ENCODE measurements at places on chromosomes 12 and 14. TPM values are rescaled to one million over a fixed set of nuclear protein-coding genes. Genes with fewer than 3 reads are reported as not detected.
A peak's percentile ranks its signal among the peaks of the same experiment; 100 is the strongest.

DNA sequence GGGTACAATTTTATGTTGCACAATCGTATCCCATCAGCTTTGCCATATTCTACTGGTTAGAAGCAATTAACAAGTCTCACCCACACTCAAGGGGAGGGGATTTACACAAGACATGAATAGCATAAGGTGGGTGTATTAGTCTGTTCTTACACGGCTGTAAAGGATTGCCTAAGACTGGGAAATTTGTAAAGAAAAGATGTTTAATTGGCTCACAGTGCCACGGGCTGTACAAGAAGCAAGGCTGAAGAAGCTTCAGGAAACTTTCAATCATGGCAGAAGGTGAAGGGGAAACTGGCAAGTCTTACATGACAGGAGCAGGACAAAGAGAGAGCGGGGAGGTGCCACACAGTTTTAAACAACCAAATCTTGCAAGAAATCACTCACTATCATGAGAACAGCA, 231.8 kb upstream of the AMIGO2 start:
- peaks cover 4% of the 10 kb centered on the region for H3K4me1 ChIP-seq
- H3K27me3 ChIP-seq, result no peaks in the 10 kb centered on the region
- no peak for DNase-seq
- H3K27ac ChIP-seq, result no peak overlapping the region
- H3K36me3 ChIP-seq, result no peaks in the 10 kb centered on the region

DNA sequence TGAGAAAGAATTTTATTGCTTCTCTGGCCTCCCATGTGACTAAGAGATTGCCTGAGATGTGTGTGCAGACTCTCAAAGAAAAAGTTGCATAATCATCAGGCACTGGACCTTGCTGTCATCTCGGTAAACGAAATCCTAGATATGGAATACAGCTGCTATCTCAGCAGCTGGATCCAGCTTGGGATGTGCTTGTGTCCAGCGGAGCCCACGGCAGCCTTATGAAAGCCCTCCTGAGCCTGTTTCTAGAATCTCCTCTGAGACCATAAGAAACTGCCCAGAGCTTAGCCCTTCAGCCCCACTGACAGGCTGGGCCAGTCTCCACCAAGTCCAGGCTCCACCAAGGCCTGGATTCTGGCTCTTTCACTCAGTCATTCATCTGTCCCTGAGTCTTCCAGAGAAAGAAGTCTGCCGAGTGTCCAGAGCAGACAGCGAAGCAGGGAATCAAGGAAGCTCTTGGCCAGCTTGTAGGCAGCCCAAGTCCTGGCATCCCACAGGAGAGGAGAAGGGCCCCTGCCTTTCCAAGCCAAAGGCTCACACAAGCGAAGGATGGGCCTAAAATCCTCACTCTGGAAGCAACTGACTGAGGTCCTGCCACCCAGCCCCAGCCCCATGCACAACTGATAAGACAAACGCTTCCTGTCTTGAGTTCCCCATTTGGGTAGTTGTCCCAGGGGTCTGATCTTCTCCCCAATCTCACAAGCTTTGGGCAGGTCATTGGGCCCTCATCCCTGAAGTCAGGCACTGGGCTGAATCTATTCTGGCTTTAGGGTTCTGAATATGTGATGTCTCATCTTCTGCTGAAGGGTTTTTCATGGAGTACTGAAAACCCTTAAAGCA, 97.8 kb downstream of the SEC23A start:
- no peak overlapping the region for H3K4me3 ChIP-seq
- H3K36me3 ChIP-seq, result no peaks in the 10 kb centered on the region
- no peak overlapping the region for H3K27ac ChIP-seq
- DNase-seq, result no peak
- no peaks in the 10 kb centered on the region for H3K4me1 ChIP-seq

GRCh38 chr14:92677087-92677668, 71.2 kb downstream of the LGMN start:
- no peak overlapping the region for H3K4me3 ChIP-seq
- no peaks in the 10 kb centered on the region for H3K27me3 ChIP-seq
- DNase-seq, result no peak
- no peaks in the 10 kb centered on the region for H3K4me1 ChIP-seq
- H3K36me3 ChIP-seq, result no peaks in the 10 kb centered on the region

DNA sequence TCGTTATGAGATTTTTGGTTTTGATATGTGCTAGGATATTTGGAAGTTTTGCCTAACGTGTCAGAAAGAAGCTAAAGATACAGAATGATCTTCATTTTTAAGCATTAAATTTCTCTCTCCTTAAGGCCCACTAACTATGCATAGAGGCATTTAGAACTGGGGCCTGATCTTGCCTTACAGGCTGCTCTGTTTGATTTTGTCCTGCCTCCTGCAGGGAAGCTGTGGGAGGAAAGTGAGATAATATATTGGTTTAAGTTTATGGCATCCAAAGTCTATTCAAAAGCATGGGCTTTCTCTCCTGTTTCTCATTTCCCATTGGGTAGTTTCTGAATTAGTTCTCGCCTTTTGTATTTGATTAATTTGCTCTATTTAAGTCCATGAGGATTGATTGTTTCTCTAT, 250.3 kb upstream of the FBXO33 start:
- no peak for DNase-seq
- H3K4me3 ChIP-seq, result no peak overlapping the region
- H3K27me3 ChIP-seq, result no peaks in the 10 kb centered on the region
- H3K36me3 ChIP-seq, result no peaks in the 10 kb centered on the region

- no peak for DNase-seq
- H3K27ac ChIP-seq, result no peak overlapping the region
- no peaks in the 10 kb centered on the region for H3K4me1 ChIP-seq
- no peak overlapping the region for H3K4me3 ChIP-seq
- no peaks in the 10 kb centered on the region for H3K36me3 ChIP-seq
Observed at GRCh38 chr14:92759300-92759678, 10.9 kb upstream of the LGMN start.

- no peak overlapping the region for H3K4me3 ChIP-seq
- peaks cover 3% of the 10 kb centered on the region for H3K4me1 ChIP-seq
- H3K27ac ChIP-seq, result no peak overlapping the region
- no peak for DNase-seq
Observed at GRCh38 chr14:48341069-48341468, 665.7 kb upstream of the MDGA2 start.

DNA sequence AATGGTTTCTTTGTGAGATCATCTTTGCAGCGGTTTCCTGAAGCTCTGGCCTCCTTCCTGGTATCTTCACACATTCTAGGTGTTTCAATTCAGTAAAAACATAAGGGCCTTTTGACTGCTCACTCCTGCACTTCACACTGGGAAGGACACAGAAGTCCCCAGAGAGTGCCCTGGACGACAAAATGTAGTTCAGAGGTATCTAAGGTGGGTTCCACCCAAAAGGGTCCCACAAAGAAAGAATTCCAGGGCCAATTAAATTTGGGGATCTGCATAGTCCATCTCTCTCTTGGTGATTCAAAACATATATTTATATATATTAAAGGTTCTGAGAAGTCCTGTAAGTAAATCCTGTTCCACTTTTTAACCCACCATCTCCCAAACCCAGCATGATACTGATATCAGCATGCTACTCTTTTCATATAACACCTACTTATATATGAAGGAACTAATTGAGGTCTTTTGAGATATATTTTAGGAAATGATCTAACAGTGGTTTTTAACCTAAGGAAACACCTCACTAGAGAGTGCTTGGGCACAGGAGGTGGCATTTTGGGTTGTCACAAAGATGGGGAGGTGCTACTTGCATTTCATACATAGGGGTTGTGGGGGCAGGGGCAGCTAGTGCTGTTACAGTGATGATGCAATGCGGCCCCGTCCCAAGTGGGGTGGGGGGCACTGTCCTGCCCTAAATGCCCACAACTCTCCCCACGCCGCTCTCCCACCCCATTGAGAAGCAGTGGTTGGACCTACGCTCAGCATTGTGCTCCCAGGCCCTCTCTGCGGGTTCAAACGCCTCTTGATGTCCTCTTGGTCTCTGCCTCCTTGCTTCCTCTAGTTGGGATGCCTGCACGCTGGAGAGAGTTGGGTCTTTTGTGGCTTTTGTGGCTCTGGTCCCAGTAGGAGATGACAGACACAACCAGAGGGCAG, 109.4 kb downstream of the ARF6 start:
- peaks cover 24% of the 10 kb centered on the region for H3K27me3 ChIP-seq
- H3K4me3 ChIP-seq, result peak overlapping the region; percentile 61
- no peak overlapping the region for H3K27ac ChIP-seq

GRCh38 chr12:77231501-77231918, 166.1 kb upstream of the E2F7 start:
- no peaks in the 10 kb centered on the region for H3K27me3 ChIP-seq
- no peak overlapping the region for H3K27ac ChIP-seq
- no peak overlapping the region for H3K4me3 ChIP-seq
- H3K4me1 ChIP-seq, result no peaks in the 10 kb centered on the region
- H3K36me3 ChIP-seq, result no peaks in the 10 kb centered on the region

- H3K36me3 ChIP-seq, result no peaks in the 10 kb centered on the region
- no peaks in the 10 kb centered on the region for H3K4me1 ChIP-seq
- no peak for DNase-seq
- H3K4me3 ChIP-seq, result no peak overlapping the region
- no peak overlapping the region for H3K27ac ChIP-seq
Observed at GRCh38 chr12:122449317-122449716, 26.8 kb upstream of the CLIP1 start.

- no peaks in the 10 kb centered on the region for H3K27me3 ChIP-seq
- H3K36me3 ChIP-seq, result no peaks in the 10 kb centered on the region
- H3K27ac ChIP-seq, result no peak overlapping the region
- H3K4me3 ChIP-seq, result no peak overlapping the region
- DNase-seq, result no peak
- no peaks in the 10 kb centered on the region for H3K4me1 ChIP-seq
Observed at GRCh38 chr14:73660511-73660910, 15.7 kb downstream of the DNAL1 start.

DNA sequence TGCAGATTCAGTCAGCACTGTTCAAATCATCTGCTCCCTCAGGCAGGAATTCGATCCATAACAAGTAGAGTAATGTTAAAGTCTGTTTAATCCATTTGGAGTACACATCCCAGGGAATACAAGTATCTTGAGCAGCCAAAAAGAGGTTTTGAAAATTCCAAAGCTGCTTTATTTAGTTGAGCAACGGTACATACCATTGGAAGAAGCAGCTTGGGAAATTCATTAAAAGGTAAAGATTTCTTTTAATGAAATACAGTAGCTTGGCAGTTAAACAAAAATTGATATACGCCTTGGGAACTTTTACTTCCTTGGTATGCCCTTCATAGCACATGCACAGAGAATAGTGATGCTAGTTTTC, 153.8 kb downstream of the LRIG3 start:
- no peak overlapping the region for H3K27ac ChIP-seq
- no peaks in the 10 kb centered on the region for H3K36me3 ChIP-seq
- no peaks in the 10 kb centered on the region for H3K4me1 ChIP-seq
- no peak for DNase-seq
- no peak overlapping the region for H3K4me3 ChIP-seq
- H3K27me3 ChIP-seq, result no peaks in the 10 kb centered on the region

- H3K27ac ChIP-seq, result no peak overlapping the region
- DNase-seq, result no peak
- no peaks in the 10 kb centered on the region for H3K4me1 ChIP-seq
- no peak overlapping the region for H3K4me3 ChIP-seq
- H3K36me3 ChIP-seq, result peaks cover 5% of the 10 kb centered on the region
- H3K27me3 ChIP-seq, result no peaks in the 10 kb centered on the region
Observed at GRCh38 chr12:26520869-26521268, 312.1 kb downstream of the ITPR2 start.

- no peak overlapping the region for H3K27ac ChIP-seq
- H3K4me1 ChIP-seq, result no peaks in the 10 kb centered on the region
- no peak for DNase-seq
- no peaks in the 10 kb centered on the region for H3K27me3 ChIP-seq
- no peaks in the 10 kb centered on the region for H3K36me3 ChIP-seq
Observed at GRCh38 chr12:3315201-3315661, 175.8 kb upstream of the PRMT8 start.

DNA sequence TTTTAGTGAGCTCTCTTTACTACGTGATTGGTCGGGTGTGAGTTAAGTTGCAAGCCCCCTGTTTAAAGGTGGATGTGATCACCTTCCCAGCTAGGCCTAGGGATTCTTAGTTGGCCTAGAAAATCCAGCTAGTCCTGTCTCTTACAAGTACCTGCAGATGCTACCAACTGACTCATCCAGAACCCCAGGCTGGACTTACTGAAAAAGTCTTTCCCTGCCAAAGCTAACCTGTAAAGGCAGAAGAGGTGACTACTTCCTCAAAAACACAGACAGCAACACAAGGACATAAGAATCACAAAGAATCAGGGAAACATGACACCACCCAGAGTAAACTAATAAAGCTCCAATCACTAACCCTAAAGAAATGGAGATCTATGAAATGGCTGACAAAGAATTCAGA, 39.1 kb upstream of the HIGD1C start:
- H3K4me1 ChIP-seq, result no peaks in the 10 kb centered on the region
- DNase-seq, result no peak
- H3K27me3 ChIP-seq, result no peaks in the 10 kb centered on the region
- H3K36me3 ChIP-seq, result no peaks in the 10 kb centered on the region
- H3K4me3 ChIP-seq, result no peak overlapping the region

GRCh38 chr12:68695454-68695853, 8.7 kb downstream of the NUP107 start:
- H3K27ac ChIP-seq, result no peak overlapping the region
- H3K36me3 ChIP-seq, result peaks cover 83% of the 10 kb centered on the region
- no peaks in the 10 kb centered on the region for H3K4me1 ChIP-seq
- H3K27me3 ChIP-seq, result no peaks in the 10 kb centered on the region
- no peak for DNase-seq

- peaks cover 2% of the 10 kb centered on the region for H3K4me1 ChIP-seq
- H3K27ac ChIP-seq, result no peak overlapping the region
- DNase-seq, result no peak
- no peaks in the 10 kb centered on the region for H3K36me3 ChIP-seq
Observed at GRCh38 chr14:90567191-90567590, 170.4 kb downstream of the CALM1 start.

The RIPK3 gene
- 0.39 TPM for total RNA-seq

The USP44 gene
- total RNA-seq, result 197 TPM

The ARPC3 gene
- 170 TPM for total RNA-seq

The PRKD1 gene
- total RNA-seq, result 6.8 TPM

The NELL2 gene
- total RNA-seq, result 54.2 TPM

The TAS2R42 gene
- total RNA-seq, result not detected

The CCDC60 gene
- 0.78 TPM for total RNA-seq
